ENCODE measurements at places on chromosomes 2 and 18.

GRCh38 chr2:222972420-222972819 is 79.6 kb upstream of the KCNE4 start:
- no peak for DNase-seq

- peak; percentile 44 for DNase-seq
Measured at GRCh38 chr2:28377984-28378678, 14.5 kb upstream of the FOSL2 start.

GRCh38 chr2:56100791-56101312 is 82.9 kb upstream of the CCDC85A start:
- no peak for DNase-seq

DNA sequence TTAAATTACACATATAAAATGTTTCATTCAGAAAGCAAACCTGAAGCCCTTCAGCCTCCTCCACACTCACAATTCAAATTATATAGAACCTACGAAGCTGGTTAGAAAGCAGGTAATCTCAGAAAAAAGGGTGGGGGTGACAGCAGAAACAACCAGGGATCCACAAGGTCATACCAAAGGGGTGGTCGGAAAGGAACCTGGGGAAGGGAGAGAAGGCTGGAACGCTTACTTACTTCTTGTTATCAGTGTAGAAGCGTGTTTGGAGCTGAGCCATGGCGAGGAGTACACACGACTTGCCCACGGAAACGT is 316 bp downstream of the WDR12 start:
- no peak for DNase-seq
